ENCODE measurements at places on chromosomes 7 and 10.

GRCh38 chr10:110684800-110685446, 40.8 kb downstream of the RBM20 start:
- no peak for DNase-seq

DNA sequence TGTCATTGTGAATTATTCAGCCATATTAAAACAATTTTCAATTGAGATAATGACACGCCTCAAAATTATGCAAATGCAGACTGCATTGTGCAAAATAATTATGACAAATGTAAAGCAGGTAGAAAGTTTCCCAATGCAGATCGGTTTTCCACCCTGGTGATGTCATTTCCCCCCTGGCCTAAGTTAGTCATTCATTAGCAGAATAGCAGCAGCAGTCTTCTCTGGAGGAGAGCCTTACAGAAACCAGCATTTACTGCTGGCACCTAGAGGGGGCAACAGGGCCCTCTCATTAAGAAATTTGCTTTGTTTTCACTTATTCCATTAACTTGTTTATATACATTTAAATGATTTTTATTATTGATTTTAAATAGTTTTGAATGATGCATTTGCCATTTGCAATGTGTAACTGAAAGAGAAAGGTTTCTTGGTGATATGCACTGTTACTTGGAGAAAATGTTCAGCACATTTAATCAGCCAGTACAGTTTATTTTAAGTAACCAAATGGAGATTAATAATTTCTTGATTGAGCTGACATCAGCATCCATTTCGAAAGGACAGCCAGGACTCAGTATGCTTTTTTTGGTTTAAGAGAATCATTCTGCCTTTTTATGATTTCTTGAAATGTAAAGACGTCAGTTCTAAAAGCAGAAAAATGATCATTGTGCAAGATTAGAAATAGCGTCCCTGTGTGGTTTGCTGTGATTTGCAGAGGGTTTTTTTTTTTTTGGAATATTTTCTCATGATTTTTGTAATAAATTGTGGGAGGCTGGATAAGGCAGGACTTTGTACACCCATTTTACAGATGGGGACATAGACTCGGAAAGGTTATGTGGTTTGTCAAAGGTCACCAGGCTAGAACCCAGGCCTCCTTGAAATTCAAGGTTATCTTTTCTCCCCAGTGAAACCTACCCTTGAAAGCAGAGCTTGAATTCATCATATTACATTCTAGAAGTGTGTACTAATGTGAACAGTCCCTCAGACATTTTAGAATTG, 3.5 kb downstream of the ARID5B start:
- peak; percentile 41 for DNase-seq

GRCh38 chr7:142866361-142867096, 11.7 kb downstream of the EPHB6 start:
- DNase-seq, result no peak

DNA sequence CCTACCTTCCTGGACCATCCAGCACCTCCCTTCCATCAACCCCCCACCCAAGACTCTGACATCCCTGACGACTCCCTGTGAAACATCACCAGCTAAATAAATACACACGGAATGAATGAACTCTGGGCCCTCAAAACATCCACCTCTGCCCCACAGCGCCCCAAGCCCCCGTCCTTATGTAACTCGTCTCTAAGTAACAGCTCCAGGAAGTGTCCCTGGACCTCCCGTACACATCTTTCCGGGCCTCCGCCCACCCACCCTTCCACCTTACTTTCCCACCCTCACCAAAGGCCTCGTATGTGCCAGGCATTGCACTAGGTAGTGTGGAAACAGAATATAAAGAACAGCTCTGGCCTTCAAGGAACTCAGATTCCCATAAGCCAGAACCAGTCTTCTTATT, 27.7 kb upstream of the SLIT1 start:
- no peak for DNase-seq

GRCh38 chr10:88366772-88367171, 216.3 kb downstream of the RNLS start:
- no peak for DNase-seq

- no peak for DNase-seq
Observed at GRCh38 chr7:157682946-157683746, 346.3 kb downstream of the DNAJB6 start.

DNA sequence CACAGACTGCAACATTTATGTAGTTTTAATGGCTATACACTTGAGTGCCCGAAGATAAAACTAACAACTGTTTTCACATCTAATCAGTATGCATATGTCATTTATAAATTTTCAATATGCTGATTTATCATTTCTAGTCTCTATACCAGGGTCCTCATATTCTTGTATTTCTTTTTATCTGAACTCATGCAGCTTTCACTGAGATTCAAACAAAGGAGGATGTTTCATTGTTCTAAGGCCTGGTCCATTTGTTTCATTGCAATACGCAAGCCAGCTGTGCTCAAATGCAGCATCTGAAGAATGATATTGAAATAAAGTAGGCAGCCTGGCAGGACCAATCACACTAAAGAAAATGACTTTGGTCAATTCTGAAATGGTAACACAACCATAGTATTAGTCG, 31.7 kb downstream of the MAGI2 start:
- no peak for DNase-seq

- DNase-seq, result no peak
Observed at GRCh38 chr10:129766611-129767550, 197.2 kb downstream of the EBF3 start.

DNA sequence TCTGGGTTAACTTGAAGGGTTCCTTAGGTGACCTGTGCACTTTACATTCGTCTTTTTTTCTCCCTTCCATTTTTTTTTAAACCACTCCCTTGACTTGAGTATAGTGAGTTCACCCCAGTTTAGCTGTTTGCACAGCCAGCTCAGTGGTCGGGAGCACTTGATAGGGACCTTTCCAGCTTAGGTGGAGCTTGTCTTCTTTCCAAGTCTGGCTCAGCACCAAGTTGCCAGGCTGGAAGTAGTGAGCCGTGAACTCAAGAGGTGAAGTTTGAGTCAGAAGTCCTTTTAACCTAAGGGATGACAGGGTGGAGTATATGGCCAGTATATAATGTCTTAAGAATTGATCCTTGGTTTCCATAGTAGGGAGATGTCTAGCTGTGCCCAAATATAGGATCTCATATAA, 7.2 kb downstream of the DNAH11 start:
- DNase-seq, result no peak

DNA sequence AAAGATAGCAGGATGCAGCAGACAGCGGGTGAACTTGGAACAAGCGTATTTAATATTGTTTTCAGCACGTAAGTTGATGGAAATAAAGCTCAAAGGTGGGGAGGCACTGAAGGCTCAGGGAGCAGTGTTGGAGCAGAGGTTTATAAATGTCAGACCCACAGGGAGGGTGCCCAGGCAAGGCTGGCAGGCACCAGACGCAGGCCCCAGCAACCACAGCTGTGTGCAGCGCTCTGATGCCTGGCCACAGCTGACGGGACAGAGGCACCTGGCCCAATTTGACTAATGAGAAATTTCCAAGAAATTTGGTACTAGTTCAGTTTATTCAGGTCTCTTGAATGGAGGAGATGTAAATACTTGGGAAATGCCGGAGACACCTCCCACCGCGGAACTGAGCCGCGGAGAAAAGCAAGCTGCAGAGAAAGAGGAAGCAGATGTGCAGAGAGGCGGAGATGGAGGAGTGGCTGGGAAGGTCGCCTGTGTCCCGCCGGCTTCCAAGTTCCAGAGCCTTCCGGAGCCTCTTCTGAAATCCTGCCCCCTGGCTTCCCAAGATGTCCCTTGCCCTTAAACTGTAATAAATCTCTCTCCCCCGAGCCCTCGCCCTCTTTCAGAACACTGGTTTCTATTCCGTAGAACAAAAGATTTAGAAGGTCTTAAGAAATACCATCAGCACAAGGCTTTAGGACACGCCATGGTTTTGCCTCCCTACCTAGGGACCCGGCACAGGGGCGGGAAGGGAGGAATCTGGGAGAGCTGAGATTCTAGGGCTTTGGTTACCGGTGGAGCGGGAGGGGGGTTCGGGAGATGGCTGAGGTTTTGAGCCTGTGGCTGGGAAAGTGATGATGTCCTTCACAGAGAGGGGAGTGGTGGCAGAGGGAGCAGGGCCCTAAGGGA, 38.4 kb upstream of the PLXNA4 start:
- DNase-seq, result no peak

DNA sequence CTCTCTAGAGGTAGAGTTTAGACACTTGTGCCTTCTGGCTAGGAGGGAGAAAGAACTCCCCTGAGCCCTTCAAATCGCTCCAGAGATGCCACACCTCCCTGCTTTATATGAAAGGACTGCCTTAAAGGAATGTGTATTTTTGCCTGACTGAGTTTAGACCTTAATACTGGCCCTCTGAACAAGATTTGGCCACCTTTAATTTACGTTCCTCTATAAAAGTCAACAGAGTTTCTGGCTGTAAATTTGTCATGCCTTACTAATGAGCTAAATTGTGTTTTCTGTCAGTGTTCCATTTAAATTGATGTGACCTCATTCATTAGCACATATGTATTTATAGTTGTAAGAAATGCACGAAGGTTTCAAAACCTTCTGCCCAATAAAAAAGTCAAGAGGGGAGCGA, 48.0 kb downstream of the SEMA3C start:
- DNase-seq, result no peak

DNA sequence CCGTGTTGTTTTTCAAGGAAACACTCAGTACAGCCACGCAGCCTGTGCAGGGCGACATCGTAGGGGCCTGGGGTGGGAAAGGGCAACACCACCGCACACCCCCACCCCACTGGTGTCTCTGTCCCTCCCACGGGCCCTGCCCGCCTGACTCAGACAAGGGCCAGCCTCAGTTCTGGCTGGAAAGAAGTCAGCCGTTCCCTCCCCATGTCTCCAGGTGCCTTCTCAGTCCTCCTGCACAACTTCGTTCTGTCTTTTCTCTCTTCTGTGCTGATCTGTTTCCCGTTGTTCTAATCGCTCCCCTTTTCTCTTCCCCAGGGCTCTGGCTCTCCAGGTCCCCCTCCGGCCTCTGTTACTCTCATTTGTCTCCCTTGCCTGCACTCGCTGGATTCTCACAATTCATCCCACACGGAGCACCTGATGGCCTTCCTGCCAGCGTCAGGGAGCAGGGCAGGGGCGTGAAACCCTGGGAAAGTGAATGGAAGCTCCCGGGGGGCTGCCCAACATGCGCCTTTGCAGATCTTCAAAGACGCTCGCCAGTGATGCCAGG, 97.7 kb downstream of the WDR37 start:
- DNase-seq, result no peak

GRCh38 chr10:100006243-100006886, 3.4 kb downstream of the DNMBP start:
- no peak for DNase-seq
